Stimulated activated CD4-positive, alpha-beta T cell treated with anti-CD3 and anti-CD28 coated beads, Interleukin-12 subunit alpha, Interleukin-12 subunit beta, amount 100 ng/mL, for 24 hours (primary cell): ENCODE measurements at places on chromosomes 12 and 14.

GRCh38 chr12:121795034-121795968, 1.8 kb upstream of the RHOF start:
- DNase-seq, result peak; percentile 75

GRCh38 chr12:107610021-107610859, 75.4 kb upstream of the PWP1 start:
- no peak for DNase-seq

DNA sequence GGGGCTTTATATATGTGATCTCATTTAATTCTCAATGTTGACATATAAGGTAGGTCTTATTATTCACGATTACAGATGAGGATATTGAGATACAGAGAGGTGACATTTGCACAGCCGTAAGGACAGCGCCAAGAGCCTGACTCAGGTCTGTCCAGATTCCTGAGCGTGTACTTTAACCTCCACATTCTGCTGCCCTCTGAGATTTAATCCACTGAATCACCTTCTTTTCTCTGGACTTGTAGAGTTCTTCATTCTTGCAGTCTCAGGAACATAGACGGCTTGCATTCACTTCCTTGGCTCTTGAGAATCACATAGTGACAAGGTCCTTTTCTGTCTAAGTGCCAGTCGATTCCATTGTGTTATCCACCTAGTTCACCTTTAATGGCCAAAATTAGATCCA, 141.0 kb upstream of the ARHGAP5 start:
- DNase-seq, result no peak

GRCh38 chr14:90699016-90699415, 117.2 kb downstream of the TTC7B start:
- DNase-seq, result no peak

DNA sequence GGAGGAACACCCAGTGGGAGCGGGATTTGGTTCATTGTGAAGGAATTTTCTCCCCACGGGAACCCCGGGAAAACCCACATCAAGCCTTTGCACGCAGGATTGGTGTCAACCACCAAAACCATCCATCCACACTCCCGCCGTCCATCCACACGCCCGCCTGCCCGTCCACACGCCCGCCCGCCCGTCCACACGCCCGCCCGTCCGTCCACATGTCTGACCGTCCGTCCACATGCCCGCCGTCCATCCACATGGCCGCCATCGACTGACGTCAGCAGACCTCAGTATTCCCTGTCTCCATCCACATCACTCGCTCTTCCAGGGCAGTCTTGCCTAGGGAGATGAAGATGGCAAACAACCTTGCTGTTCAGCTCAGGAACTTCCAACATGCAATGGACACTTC, 6.7 kb upstream of the GPR132 start:
- DNase-seq, result no peak

DNA sequence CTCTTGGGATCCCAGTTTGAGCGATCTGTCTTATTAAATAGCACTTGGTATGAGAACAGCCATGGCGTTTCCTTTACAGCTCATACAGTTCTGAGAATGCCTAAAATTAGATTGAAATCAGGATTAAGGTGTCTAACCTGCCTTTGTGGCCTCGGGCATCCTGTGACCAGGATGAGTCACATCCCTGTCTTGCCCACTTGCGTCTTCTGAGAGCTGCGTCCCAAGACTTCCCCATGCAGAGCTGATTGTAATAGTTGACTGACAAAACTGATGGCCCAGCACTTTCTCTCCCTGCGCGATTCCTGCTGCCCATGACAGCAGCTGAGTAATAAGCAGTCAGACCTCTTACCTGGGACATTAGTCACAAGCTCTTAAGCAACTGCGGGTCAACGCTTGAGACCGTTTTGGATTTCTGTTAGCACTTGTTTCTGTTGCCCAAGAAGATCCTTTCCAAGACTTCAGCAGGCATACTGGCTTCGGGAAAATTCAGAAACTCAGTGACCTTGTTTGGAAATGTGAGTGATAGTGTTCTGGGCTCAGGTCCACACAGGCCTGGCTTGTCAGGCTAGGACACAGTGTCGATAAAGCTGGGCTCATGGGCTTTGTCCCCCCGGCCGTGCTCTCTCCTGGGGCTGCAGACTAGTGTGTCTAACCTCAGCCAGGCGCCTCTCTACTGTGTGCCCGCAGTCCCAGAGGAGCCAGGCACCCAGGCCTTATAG, 169.9 kb upstream of the HIF1A start:
- peak; percentile 72 for DNase-seq

- DNase-seq, result no peak
Observed at GRCh38 chr12:32609966-32610365, 69.1 kb upstream of the DNM1L start.

DNA sequence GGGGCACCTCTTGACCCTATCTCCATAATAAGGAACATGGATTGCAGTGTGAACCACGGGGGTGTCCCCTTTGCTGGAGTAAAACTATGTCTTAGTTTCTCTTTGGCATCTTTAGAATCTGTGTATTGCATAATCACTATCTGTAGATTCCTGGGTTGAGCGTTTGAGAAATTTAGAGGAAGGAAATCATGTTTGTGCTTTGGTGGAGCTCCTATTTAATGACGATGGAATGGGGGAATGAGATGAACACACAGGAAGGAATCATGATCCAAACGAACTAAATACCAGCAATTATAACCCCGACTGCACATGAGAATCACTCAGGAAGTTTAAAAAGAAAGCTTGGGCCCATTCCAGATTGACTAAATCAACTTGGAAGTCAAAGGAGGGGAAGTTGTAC, 1.3 kb upstream of the MYG1 start:
- no peak for DNase-seq

GRCh38 chr14:106304271-106304670, 777.9 kb downstream of the TMEM121 start:
- no peak for DNase-seq

DNA sequence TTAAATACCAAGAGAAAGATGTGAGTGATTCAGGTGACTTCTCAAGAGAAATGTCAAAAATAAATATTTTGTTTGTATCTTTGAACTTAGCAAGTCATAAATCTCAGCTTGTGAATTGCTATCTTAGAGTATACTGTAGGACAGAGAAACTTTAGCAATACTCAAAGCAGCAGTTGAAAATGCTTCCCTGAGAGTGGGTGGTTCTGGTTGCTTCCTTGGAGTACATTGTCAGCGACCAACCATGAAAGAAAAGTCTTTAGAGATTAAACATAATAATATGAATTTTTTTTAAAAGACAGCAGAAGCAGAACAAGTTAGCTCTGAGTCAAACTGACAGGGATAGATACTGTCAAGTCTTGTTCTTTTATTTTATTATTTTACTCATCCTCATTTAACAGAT, 86.8 kb upstream of the OSBPL8 start:
- DNase-seq, result no peak

DNA sequence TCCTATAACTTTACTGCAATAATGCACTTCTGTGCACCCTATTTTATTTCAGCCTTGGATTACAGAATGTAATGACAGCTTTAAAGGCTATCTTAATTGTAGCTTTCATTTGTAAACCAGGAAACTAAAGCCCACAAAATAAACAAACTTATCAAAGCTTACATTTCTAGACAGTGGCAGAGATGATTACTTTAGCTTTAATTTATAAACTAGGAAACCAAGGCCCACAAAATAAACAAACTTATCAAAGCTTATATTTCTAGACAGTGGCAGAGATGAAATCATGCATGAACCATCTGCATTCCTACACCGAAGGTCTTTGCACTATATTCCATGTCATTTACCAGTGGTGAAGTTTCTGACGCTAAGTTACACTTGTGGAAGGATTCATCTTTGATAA, 74.4 kb downstream of the PRKD1 start:
- DNase-seq, result no peak

- no peak for DNase-seq
Observed at GRCh38 chr12:93370947-93371346, 6.8 kb upstream of the NUDT4 start.

DNA sequence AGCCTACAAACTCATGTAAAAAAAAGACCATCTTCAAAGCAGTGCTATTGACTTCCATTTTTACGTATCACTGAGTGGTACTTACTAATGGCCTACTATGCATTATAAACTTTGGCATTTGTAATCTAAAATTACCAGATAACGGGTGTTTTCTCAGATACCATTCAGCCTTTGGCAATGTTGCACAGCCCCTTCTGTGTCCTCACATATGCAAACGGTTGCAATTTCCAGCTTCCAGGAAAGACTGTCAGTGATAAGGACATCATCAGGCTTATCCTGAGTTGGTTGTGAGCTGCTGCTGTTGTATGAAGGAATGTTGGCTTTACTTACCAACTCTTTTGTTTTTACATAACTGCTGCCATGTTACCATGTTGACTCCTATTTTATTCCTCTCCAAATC, 1.6 kb upstream of the SLC6A13 start:
- DNase-seq, result no peak

GRCh38 chr12:100993916-100994450, 199.4 kb downstream of the ANO4 start:
- no peak for DNase-seq

- DNase-seq, result no peak
Observed at GRCh38 chr14:60328583-60328982, 79.6 kb downstream of the PPM1A start.
